Osteocyte (in vitro differentiated cells): ENCODE measurements at places on chromosomes 1 and 21. TPM values are rescaled to one million over a fixed set of nuclear protein-coding genes. Genes with fewer than 3 reads are reported as not detected.

LCE1A gene
- total RNA-seq, result not detected in 2 replicates

HCN3 gene
- total RNA-seq, result 3.7 and 4.1 TPM in 2 replicates

IFI44 gene
- total RNA-seq, result 14.2 and 19.7 TPM in 2 replicates

PINK1 gene
- 54.8 and 55.2 TPM in 2 replicates for total RNA-seq

S100A12 gene
- not detected in 2 replicates for total RNA-seq

LMX1A gene
- not detected in 2 replicates for total RNA-seq

RAVER2 gene
- total RNA-seq, result 7.2 and 7.3 TPM in 2 replicates

- DNase-seq, result no peak
Measured at GRCh38 chr21:16742131-16742641, 770.7 kb upstream of the CXADR start.

GRCh38 chr1:14895727-14896126 lies 257.8 kb upstream of the TMEM51 start:
- DNase-seq, result no peak

DNA sequence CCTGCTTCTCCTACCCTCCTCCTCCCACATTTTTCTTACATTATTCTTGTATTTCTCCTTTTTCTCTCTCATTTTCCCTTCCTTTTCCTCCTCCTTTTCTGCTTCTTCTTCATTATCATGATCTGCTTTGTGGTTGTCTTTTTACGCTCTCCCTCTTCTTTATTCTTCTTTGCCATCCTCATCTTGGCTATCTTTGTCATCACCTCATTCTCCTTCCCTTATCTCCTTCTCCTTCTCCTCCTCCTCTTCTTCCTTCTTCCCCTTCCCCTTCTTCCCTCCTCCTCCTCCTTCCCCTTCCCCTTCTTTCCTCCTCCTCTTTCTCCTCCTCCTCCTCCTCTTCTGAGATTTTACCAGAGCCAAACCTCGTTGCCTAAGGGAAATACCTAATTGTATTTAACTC lies 30.5 kb downstream of the RNF187 start:
- DNase-seq, result no peak

- no peak for DNase-seq
Measured at GRCh38 chr1:22089787-22090186, 37.3 kb downstream of the CDC42 start.

DNA sequence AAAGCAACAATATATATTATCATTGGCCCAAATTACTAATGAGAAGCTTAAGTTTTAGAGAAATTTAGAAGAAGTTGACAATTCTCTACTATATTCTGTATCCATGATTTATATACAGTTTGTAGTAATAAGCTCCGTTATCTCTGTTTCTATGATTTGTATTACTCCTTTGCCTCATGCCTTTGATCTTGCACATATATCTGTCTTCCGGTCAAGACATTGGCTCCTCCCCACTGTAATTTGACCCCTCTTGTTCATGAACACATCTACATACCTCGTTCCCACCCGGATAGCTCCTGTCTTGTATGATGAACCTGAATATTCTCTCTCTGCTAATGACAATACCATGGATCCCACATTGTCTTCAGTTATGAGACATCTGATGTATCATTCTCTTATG lies 581.0 kb upstream of the RGS18 start:
- no peak for DNase-seq

- DNase-seq, result no peak
Measured at GRCh38 chr21:35984654-35985361, 75.5 kb downstream of the SETD4 start.

DNA sequence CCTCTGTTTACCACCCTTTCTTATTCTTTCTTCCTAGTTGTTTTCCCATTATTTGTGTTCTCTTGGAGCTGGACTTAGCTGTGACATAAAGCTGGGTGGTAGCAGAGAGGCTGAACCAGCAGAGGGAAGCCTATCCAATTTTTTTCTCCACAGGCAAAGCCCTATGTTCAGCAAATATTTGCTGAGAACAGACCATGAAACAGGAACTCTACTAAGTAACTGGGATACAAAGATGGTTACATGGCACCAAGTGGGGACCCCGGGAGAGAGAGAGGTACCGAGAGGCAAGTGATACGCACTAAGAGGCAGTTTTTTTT lies 6.6 kb downstream of the CFAP141 start:
- no peak for DNase-seq

- peak; percentile 65 for DNase-seq
Measured at GRCh38 chr1:231315887-231316286, 21.8 kb downstream of the EXOC8 start.

- no peak for DNase-seq
Measured at GRCh38 chr1:52640697-52641096, 7.7 kb downstream of the SHISAL2A start.

DNA sequence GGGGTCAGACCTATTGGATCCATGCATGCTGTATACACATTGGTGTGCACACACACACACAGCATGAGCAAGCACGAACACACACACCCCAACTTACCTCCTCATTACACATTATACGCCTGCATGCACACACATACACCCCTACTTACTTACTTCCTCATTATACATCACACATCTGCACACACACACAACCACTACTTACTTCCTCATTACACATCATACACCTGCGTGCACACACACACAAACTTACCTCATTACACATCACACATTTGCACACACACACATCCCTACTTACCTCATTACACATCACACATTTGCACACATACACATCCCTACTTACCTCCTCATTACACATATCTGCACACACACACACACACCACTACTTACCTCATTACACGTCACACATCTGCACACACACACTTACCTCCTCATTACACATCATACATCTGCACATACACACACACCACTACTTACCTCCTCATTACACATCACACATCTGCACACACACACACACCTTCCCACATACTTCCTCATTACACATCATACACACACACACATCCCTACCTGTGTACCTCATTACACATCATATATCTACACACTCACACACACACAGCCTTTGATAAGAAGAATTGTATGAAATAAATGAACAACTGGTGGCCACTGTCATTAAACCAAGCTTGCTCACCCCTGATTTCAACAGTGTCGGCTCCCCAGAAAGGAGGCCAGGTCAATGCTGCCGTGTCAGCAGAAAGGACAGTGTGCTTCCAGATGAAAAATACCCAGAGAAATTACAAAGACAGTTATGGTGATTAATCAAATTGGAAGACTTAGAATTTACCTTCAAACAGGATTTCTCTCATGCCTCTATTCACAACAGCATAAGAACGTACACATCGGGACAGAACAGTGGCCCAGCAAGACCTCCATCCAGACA lies 117.8 kb downstream of the SETD4 start:
- DNase-seq, result no peak

- no peak for DNase-seq
Measured at GRCh38 chr1:159171254-159171687, at the start of gene CADM3. CADM3 (plus strand) TSS chr1:159171615; CDS start chr1:159171766, 151 bp downstream.

GRCh38 chr1:168362991-168363390 lies 82.3 kb downstream of the TBX19 start:
- DNase-seq, result no peak

- no peak for DNase-seq
Measured at GRCh38 chr1:214740471-214740870, 137.5 kb downstream of the CENPF start.

DNA sequence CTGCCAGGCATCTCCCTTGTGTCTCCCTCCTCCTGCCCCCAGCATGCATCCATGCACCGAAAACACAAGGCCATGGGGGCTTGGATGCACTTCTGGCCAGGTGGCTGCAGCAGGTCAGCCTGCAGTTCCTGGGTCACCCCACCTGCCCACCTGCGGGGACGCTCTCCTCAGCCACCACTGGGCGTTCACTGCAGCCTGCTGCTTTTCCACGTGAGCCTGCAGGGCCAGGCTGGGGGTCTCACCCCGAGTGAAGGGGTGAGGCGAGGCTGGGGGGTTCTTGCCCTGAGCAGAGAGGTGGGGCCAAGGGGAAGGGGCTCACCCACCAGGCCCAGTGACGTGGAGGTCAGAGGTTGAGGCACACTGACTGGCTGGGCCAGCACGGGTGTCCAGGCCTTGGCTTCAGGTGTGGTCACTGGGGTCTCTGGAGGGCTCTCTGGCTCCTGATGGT lies 64.6 kb downstream of the WNT9A start:
- peak; percentile 81 for DNase-seq

DNA sequence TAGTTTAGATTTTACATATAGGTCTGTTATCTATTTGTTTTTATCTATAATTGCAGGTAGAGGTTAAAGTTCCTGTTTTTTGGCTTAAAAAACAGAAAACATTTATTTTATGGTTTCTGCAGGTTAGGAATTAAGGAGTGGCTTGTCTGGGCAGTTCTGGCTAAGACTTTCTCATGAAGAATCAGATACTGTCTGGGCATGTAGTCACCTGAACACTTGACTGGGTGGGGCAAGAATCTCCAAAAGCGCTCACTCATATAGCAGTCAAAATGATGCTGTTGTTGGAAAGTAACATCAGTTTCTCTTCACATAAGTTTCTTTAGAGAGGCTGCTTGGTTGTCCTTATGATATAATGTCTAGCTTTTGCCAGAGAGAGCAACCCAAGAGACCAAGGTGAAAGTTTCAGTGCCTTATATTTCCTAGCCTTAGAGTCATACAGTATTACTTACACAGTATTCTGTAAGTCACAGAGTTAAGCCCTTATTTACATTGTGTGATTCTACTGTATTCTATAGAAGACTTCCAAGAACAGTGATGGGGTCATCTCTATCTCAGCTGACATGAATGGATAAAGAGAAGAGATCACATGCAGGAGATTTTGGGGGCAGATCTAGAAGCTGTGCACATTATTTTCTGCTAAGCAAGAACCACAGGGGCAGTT lies 125.4 kb upstream of the GPR52 start:
- no peak for DNase-seq

DNA sequence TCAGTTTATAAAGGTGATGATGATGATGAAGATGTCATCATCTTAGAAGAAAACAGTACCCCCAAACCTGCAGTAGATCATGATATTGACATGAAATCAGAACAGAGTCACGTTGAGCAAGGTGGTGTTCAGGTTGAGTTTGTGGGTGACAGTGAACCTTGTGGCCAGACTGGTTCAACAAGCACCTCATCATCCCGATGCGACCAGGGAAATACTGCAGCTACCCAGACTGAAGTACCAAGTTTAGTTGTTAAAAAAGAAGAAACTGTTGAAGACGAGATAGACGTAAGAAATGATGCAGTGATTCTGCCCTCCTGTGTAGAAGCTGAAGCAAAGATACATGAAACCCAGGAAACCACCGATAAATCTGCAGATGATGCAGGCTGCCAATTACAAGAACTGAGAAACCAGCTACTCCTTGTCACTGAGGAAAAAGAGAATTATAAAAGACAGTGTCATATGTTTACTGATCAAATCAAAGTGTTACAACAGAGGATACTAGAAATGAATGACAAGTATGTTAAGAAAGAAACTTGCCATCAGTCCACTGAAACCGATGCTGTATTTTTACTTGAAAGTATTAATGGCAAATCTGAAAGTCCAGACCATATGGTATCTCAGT lies 16.0 kb upstream of the CHAF1B start:
- no peak for DNase-seq

DNA sequence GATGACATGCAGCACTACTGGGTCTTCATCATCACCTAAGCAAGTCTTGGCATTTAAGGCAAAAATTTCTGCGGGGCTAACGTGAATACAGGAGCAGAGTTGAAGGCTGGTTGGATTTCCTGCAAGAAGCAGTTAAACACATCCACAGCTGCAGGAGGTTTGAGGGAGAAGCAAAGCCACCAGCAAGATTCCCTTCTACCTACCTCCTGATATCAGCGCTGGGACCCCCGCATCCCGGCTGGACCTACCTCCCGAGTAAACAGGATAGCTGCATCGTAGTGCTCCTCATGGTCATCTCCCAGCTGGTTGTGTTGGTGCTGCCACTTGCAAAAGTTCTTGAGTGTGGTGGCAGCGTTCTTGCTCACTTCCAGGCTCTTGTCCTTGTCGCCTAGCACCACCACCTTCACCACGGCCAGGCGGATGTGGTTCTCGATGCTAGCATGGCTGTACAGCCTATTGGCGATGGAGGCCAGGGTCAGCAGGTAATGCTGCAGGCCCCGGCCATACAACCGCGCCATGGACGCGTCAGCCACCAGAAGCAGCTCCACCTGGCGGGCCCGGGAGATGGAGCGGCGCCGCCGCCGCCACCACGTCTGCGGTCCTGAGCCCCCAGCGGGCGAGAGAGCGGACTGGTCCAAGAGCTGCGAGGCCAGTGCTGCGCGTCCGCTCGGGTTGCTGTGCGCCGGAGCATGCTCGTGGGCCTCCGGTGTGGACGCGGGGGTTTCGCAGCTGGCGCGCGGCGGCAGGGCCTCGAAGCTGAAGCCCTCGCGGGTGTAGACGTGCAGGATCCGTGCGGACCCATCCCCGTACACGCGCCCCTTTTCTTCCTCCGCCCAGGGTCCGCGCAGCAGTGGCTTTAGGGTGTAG lies 1.6 kb downstream of the ADAMTS5 start:
- DNase-seq, result peak; percentile 85

DNA sequence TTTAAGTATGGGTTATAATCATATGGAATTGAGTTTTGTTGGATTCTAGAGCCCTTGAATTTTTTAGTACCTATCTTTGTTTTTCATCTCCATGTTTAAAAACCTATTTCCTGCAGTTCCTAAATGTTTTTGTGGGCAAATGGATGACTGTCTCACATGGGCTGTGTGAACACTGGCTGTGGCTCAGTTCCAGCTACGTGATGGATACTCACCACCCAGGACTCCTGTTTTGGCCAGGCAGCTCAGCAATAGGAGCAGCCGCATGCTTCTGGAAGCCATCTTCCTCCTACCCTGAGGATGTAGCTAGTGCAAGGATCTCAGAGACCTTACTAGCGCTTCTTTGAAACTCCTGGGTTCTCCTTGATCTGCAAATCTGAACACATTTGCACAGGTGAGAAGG lies 2.8 kb downstream of the REG4 start:
- DNase-seq, result no peak

DNA sequence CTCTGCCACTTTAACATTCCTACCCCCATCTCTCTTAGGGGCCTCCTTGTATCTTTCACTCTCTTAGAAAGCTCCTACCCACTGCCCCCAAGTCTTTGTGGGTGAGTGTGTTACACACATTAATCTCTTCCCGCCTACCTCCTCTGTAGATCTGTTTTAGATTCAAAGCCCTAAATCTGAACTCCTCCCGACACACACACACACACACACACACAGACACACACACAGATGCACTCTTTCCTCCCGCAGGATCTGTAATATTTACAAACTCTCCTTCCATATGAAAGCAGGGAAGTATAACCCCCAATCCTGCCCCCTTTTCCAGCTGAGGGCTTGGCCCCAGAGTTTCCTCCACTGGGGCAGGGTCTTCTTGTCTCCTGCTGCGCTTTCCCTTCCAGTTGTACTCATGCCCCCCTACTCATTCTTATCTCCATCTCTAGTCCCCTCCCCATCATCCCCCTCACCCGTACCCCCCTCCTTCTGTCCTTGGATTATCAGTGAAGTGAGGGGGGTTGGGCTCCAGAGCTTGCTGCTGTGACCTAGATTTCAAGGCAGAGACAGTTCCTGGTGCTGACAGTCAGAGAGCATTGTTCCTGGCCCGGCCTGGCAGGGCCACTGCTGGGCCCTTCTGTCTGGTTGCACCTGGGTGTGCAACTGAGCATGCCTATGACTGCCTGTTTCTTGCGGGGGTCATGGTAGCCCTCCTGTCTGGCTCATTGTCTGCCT lies 4.3 kb downstream of the PEA15 start:
- DNase-seq, result no peak
